Activated T-cell treated with anti-CD3 and anti-CD28 coated beads for 1 hour (primary cell): ENCODE measurements at places on chromosomes 3 and 15.

DNA sequence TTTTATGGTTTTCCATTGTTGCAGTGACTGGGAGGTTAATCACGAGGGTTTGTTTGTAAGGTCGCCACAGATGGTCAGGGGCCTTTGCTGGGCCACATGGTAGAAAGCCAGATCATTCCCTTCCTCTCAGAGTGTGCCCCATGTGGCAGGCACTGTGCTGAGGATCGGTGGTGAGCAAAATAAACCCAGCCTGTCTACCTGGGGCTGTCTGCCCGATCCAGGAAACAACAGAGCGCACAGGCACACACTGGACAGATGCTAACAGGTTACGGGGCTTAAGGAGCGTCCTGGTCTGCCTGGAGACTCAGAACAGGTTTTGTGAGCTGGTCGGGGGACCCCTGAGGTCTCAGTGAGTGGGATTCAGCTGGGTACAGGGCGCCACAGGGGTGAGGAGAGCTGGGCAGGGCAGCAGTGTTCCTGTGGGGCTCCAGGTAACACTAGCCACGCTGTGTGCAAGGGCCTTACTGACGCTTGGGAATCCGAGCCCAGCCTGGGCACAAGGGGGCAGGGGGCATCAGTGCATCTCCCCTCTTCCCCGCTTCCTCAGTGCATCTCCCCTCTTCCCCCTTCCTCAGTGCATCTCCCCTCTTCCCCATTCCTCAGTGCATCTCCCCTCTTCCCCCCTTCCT lies 136.4 kb downstream of the DNAJB8 start:
- no peak for DNase-seq

DNA sequence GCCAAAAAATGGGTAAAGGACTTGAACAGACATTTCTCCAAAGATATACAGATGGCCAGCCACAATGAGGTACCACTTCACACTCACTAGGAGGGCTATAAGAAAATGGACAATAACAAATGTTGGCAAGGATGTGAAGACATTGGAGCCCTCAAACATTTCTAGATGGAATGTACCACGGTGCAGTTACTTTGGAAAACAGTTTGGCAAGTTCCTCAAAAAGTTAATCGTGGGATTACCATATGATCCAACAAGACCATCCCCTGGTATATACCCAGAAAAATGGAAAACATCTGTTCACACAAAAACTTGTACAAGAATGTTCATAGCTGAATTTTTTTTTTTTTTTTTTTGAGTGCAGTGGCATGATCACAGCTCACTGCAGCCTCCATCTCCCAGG lies 15.9 kb upstream of the HRH1 start:
- no peak for DNase-seq

DNA sequence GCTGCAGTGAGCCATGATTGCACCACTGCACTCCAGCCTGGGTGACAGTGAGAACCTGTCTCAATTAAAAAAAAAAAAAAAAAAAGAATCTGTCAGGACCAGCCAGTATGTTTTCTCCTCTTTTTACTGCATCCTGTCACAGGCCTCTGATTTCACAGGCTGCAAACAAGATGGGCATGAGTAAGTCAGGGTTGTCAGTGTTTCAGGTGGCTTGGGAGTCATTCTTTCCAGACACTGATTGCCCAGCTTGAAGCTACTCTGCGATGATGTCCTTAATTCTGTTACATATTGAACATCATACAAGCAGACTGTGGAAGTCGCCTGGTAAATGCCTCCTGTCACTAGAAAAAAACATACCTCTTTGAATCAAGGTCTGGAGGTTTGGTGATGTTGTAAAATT lies 18.8 kb downstream of the DIS3L start:
- DNase-seq: no peak

DNA sequence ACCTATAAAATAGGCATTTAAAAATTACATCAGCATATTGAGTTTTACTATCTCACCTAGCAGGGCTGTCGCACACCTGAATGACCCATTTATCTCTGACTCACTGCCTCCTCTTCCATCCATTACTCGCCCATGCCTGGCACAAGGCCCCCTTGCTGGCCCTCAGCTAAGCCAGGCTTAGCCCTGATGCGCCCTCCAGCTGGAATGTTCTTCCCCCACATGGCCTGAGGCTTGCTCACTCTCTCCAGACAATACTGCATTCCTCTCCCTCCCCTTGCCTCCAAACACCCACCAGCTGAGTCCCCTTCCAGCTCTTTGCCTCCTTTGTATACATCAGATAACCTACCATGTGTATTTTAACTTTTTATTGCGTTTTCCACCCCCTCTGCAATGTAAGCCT lies 7.2 kb downstream of the SH3BP5 start:
- no peak for DNase-seq

GRCh38 chr3:44099566-44100297 lies 142.0 kb upstream of the TOPAZ1 start:
- DNase-seq: no peak

GRCh38 chr15:89090791-89091626 lies 2.8 kb downstream of the ABHD2 start:
- peak; percentile 27 for DNase-seq

GRCh38 chr15:74263466-74263865 lies 27.3 kb downstream of the CCDC33 start:
- no peak for DNase-seq

- no peak for DNase-seq
These were observed 2.3 kb downstream of the SQOR start for GRCh38 chr15:45637141-45637540.

DNA sequence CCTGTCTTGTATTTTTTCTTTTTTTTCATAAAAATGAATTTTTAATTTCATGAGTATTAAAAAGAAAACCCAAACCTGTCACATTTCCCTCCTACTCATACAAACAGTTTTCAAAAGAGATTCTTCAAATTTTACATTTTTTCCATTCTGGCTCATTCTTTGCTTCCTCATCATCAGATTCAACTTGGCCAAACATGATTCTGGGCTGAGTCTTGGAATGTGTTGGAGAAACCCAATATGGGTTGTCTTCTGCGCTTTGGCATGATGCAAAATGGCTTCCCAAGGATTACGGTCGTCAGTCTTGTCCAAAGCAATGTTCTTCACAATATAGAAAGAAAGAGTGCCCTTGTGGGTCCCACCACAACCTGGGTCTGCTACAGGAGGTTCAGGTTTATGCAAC lies 12.4 kb upstream of the TM4SF4 start:
- DNase-seq: no peak

- no peak for DNase-seq
These were observed 15.0 kb upstream of the DAG1 start for GRCh38 chr3:49454898-49455681.

GRCh38 chr3:128167973-128168674 lies 14.8 kb downstream of the EEFSEC start:
- no peak for DNase-seq

- no peak for DNase-seq
These were observed 11.0 kb downstream of the LIMD1 start for GRCh38 chr3:45605534-45605933.

DNA sequence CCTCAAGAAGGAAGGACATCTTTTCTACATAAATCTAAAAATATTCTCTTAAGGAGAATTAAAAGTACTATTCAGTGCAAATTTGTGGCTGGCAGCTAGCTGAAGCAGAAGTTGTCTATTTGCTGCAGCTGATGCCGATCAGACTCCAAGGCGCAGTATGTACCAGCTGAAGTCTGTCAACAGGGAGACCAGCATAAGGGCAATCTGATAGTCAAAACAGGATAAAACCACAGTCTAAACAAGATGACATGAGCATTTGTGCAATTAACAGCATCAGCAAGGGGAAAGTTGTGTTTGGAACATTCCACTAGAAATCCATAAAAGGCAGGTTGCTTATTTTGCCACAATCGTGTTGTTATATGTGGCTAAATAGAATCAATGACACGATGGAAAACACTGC lies 198.2 kb upstream of the ROBO2 start:
- no peak for DNase-seq

- no peak for DNase-seq
These were observed 589.8 kb upstream of the DPPA4 start for GRCh38 chr3:109927161-109927560.

DNA sequence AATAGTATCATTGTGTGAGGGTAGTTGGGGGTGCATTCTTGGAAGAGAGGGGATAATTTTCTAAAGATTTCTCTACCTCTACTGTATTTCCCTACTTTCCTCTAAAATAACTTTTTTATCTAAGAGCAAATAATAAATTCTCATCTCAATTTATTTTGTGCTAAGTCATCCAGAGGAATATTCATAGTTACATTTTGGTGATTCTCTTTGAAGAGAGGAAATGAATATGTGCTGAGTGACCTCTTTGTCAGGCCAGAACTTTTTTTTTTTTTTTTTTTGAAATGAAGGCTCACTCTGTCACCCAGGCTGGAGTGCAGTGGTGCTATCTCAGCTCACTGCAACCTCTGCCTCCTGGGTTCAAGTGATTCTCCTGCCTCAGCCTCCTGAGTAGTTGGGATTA lies 15.1 kb upstream of the CCDC80 start:
- DNase-seq: no peak

GRCh38 chr3:45330510-45331295 lies 57.7 kb upstream of the LARS2 start:
- DNase-seq: no peak

DNA sequence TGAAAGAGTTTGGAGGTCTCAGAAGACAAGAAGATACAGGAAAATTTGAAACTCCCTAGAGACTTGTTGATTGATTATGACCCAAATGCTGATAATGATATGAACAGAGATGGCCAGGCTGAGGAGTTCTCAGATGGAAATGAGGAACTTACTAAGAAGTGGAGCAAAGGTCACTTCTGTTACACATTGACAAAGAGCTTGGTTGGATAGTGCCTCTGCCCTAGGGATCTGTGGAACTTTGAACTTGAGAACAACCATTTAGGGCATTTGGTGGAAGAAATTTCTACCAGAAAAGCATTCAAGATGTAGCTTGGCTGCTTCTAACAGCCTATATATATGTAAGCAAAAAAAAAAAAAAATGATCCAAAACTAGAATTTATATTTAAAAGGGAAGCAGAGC lies 48.9 kb upstream of the NAALADL2 start:
- no peak for DNase-seq

GRCh38 chr15:68834346-68834745 lies 13.7 kb upstream of the ANP32A start:
- no peak for DNase-seq

DNA sequence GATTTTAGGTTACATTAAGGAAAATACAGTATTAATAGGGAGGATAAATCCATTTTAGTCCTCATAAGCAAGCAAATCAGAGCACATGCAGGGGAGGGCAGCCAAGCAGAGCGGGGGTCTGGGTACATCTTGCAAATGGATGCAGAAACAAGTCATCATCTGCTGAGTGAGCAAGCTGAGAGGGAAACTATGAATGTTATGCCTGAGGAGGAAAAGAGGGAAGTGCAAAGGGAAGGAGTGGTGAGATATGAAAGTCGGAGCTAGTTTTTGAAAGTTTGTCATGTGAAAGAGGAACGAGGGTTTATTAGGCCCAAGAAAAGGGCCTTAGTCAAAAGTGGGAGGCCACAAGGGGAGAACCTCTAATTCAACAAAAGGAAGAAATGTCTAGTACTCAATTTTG lies 15.4 kb downstream of the PTX3 start:
- no peak for DNase-seq

DNA sequence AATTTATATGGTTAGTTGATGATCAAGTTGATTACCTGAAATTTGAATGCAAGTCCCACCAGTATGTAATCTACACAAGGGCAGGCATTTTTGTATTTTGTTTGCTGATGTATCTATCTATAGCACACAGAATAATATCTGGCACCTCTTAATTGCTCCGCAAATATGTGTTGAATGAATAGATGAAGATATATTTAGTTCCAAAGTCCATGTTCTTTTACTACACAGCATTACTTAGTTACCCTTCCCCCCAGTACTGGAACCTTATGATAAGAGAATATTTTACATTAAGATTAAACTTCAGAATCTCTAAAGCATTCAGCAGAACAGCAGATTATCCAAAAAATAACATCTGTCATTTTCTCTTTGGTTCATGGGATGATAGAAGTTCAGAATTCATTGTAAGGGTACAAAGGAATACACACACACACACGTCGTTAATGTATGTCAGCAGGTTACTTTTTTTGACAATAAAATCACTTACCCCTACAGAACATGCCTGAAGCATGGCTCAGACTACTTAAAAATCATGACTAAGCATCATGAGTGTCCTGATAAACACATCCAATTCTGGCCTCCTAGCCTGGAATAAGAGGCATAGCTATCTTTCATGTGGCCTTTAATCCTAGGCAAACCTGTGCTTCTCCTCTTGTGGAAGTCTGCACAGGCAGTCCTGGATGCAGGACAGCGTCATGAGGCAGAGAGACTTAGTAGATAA lies 148.9 kb upstream of the TBC1D5 start:
- DNase-seq: no peak

DNA sequence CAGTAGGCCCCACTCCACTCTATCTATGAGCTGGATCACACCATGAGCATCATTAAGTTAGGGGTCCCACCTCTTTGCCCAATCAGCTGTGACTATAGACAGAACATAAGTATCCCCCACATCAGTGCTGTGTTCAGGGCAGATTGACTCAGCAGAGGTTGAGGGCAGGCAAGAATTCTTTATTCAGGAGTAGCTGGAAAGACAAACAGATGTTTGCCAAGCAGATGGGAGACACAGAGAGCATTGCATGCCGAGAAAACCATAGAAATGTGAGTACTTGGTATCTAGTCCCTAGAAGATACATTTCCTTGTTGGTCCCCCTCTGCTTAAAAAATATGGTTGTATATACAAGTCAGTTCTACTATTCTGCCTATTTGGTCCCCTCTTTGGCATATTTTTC lies 440.8 kb downstream of the RAP2B start:
- DNase-seq: no peak

DNA sequence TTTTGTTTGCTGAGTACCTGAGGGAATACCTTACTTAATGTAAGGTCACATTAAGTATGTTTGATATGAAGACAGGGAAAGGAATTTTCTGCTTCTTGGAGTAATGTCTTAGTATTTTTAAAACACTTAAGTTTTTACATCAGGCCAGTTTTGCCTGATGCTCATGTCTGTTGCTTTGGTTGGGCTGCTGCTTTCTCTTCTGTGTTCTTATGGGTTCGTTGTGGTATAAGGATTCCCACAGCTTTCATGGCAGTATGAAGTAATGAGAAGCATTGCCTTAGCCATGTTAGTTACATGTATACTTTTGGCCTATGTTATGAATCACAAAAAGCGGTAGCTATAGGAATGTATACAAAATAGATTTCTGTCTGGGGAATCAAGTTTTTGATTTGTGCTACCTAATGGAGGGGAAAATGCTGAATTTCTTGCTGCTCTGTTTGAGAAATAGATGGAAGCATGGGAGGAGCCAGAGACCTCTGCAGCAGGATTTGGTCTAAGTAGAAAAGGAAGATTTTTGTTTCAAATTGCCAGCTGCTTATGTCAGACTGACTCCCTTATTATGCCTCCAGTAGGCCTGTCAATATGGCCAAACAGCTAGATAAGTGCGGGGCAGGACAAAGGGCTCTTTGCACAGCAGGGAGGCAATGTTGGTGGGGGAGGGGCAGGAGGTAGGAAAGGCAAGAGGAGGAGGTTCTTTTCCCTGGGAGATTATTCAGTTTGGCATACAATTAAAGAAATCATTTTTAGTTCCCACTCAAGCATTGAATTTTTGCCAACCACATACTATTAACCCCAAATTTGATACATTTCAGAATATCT lies 5.2 kb downstream of the SETD5 start:
- DNase-seq: no peak
